ENCODE measurements at places on chromosomes 2 and 18.

- no peak for DNase-seq
Measured at GRCh38 chr2:42767080-42767898, 3.4 kb upstream of the OXER1 start.

GRCh38 chr2:217836901-217837491 is 165.8 kb downstream of the TNS1 start:
- DNase-seq: no peak

DNA sequence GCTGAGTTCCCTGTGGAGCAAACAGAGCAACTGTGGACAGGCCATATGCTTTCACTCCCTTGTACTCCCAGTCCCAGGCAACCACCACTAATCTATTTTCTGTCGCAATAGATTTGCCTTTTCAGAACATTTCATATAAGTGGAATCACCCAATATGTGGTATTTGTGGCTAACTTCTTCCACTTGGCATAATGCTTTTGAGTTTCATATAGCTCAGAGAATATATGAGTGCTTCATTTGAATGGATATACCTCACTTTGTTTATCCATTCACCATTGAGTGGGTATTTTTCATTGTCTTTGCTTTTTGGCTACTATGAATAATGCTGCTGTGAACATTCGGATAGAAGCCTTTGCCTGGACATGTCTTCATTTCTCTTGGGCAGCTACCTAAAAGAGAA is 151.9 kb downstream of the CERS6 start:
- DNase-seq: no peak

- DNase-seq: no peak
Measured at GRCh38 chr2:237164474-237165042, 78.9 kb downstream of the COPS8 start.

GRCh38 chr2:219124381-219125110 is 36.1 kb downstream of the NHEJ1 start:
- no peak for DNase-seq

GRCh38 chr2:119694845-119695521 is 16.0 kb downstream of the TMEM177 start:
- no peak for DNase-seq

GRCh38 chr18:24543795-24544498 is 83.5 kb downstream of the HRH4 start:
- DNase-seq: no peak

GRCh38 chr2:120991441-120991840 is 255.8 kb downstream of the GLI2 start:
- no peak for DNase-seq

DNA sequence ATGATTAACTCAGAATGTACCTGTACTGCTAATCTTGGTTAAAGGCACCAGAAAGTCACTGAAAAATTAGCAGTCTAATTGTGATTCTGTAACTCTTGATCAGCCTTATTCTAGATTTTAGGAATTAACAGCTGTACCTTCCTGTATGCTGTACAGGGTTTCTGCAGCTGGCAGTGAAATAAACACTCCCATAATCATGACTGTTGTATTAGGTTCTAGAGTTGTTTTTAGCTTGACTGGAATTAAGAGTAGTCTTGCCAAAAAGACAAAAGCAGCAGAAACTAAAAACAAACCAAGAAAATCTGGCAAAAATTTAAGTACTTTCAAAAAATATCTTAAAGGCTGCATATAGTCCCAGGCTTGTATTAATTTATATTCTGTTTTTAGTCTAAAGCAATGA is 103.5 kb downstream of the SOS1 start:
- no peak for DNase-seq

GRCh38 chr2:216549926-216550690 is 51.5 kb downstream of the RPL37A start:
- no peak for DNase-seq

DNA sequence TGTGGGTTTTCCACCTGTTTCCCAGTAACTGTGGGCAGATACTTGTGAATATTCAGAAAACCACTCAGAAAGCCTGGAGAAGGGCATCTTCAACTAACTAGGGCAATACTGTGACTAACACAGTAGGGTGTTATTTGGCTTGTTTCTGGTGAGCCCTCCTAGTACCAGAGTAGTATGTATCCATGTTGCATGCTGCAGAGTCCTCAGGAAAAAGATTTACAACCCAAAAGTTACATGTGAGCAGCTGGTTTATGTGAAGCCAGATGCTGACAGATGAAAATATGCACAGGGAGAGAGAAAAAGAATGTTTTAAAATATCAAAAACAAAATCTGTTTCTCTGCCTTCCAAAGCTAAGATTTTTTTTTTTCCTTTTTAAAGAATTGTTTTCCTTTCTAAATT is 333.2 kb upstream of the UBE2E3 start:
- no peak for DNase-seq

DNA sequence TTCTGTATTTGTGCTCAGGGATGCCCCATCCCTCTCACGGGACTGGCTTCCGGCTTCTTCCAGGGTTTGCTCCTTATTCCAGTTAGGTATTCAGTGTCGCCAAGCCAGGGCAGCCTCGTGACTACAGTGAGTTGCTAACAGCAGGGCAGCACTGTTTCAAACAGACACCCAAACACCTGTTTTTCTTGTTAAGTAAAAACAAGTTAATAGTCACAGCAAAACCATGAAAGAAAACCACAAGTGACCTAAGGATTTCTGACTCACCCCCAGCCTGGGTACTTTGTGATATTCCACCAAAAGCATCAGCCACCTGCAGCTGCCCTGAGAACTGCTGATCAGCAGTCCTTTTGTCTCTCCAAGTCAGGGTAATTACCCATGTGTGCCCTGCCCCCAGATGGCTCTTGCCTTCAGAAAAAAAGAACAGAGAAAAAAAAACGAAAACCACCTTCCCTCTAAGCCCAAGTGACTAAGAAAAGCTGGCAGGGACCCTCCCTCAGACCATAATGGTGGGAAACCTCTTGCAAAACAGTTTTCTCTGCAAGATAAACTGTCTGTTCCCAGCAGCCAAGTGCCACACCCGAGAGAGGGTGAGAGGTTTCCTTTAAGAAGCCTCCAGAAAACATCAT is 178.2 kb downstream of the ANAPC1 start:
- peak; percentile 9 for DNase-seq

All from NCI-H1048 (cell line).